ENCODE measurements at places on chromosomes 5 and 9.

- peak; percentile 67 for DNase-seq
Measured at GRCh38 chr5:172274951-172275753, 8.4 kb downstream of the UBTD2 start.

GRCh38 chr9:31744589-31744988 is 639.9 kb upstream of the ACO1 start:
- DNase-seq: no peak

GRCh38 chr5:177133853-177134696 is 502 bp downstream of the NSD1 start:
- peak; percentile 19 for DNase-seq

DNA sequence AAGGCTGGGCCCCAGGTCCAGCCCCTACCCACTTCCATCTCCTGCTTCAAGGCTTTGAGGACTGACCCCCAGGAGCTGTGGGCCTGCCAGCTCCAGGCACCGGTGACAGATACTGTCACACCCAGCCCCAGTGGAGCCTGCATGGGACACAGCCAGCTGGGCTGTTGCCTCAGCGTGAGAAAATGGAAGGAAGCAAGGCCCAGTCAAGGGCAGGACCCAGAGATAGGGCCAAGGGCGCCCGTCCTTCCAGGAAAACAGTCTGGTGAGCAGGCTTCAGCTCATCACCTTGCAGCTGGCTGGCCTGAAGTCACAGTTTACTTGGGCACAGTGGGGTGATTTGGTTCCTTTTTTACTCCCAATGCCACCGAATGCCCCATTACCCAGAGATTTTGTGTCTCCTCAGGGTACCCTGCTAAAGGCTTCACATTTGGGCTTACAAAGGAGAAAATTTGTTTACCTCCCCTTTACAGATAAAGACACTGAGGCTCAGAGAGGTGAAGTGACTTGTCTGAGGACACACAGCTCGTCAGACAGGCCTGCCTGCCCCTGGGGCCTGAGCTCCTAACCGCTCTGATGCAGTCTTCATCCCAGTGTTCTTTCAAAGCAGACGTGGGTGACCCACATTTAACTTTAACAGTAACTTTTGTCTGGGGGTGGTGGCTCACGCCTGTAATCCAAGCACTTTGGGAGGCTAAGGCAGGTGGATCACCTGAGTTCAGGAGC is 21.5 kb upstream of the WDR38 start:
- no peak for DNase-seq

GRCh38 chr9:110440172-110440571 is 102.5 kb upstream of the TXNDC8 start:
- no peak for DNase-seq

DNA sequence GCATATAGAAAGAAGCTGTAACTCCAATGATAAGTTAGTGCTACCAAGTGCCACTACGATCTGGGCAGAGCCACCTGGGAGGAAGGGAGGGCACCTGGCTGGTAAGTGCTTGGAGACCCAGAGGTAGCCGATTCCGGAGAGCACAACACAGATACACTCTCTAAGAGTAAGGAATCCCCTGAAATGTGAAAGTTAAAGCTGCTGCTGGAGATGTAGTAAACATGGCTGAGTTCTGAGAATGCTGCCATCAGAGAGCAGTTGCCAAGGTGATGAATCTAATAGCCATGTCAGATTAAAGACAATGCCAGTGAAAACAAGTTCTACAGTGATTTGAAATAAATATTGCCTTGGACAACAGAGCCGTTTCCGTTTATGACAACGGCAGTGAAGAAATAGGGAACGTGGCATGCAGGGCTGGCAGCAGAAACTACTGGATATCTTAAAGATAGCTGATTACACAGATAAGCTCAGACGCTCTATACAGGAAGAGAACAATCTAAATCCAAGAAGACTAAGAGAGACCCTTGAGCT is 561.2 kb upstream of the C9orf72 start:
- DNase-seq: no peak

DNA sequence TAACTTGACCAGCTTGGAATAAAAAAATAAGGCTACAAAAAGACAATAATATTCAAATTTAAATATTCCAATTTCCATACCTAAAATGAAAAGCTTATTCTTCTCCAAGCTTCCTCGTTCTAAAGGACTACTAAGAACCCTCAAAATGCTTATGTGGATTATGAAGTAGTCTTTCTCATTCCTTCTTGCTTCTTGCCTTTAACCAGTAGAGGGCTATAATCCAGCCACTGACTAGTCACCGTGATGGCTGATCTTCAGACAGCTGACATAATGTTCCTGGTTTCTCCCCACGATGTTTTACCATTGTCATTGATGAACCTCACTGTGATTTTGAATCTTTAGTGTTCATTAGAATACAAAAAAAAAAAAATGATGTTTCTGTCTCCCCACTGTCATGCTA is 515.3 kb downstream of the TLE1 start:
- DNase-seq: no peak

GRCh38 chr9:129007035-129007765 is 20.9 kb downstream of the SH3GLB2 start:
- DNase-seq: no peak

DNA sequence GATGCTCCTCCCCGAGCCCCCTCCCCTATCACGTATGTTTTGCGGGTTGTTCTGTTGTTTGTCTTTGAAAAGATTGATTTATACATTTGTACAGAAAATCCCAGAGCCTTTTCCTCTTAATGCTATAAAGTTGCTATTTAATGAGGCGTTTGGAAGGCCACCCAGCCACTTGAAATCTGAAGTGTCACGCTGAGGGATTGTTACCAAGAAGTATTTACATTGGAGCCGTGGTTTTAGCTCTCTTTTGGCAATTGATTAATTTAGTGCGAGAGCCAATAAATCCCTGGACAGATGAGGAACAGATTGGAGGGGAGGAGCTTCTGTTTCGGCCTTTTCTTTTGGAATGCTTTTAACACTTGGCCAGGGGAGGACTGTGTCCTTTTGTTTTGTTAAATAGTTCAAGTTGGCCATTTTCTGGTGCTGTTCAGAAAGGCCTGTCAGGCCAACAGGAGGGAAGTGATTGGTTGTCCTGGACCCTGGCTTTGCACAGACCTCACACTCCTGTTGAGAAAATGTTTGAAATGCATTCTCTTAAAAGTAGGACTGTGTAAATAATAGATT is 250.2 kb downstream of the PDZD2 start:
- DNase-seq: no peak

- no peak for DNase-seq
Measured at GRCh38 chr9:2916382-2916985, 72.6 kb upstream of the PUM3 start.

- DNase-seq: no peak
Measured at GRCh38 chr5:169015991-169016390, 284.9 kb downstream of the SLIT3 start.

DNA sequence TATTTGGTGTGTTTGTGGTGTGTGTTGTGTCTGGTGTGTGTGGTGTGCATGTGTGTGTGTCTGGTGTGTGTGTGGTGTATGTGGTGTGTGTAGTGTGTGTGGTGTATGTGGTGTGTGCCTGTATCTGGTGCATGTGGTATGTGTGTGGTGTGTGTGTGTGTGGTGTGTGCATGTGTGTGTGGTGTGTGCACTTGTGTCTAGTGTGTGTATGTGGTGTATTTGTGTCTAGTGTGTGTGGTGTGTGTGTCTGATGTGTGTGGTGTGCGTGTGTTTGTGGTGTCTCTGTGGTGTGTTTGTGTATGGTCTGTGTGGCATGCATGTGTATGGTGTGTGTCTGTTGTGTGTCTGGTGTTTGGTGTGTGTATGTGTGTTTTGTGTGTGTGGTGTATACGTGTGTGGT is 71.1 kb downstream of the CACNA1B start:
- DNase-seq: no peak

DNA sequence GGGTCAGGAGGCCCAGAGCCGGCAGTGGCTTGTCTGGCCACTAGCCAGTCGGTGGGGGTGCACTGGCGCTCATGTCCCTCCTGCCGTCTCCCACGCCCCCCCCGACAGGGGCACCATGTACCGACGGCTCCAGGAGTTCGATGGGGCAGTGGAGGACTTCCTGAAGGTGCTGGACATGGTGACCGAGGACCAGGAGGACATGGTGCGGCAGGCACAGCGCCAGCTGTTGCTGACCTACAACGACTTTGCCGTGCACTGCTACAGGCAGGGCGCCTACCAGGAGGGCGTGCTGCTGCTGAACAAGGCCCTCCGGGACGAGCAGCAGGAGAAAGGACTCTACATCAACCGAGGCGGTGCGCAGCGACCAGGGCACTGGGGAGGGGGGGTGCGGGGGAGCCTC is 8.1 kb downstream of the TTC16 start:
- DNase-seq: no peak

GRCh38 chr5:139592289-139592688 is 31.1 kb downstream of the UBE2D2 start:
- no peak for DNase-seq

GRCh38 chr9:97293207-97293721 is 14.2 kb upstream of the CCDC180 start:
- DNase-seq: no peak

DNA sequence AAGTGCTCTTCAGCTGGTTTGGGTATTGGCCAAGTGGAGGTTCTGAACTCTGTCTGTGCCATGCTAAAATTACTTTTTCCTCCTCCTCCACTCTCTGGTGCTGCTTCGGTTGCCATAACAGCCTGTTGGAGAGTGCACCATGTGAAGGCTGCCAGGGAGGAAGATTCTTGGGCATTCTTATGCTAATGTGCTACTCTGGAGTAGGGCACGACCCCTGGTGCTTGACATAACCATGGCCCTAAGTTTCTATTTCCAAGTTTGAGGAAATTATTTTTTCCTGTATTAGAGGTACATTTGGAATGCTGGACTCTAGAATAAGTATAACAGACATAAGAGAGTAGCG is 111.6 kb downstream of the ARHGAP26 start:
- DNase-seq: no peak

- no peak for DNase-seq
Measured at GRCh38 chr9:14275331-14275730, 38.6 kb downstream of the NFIB start.

GRCh38 chr9:121738411-121738810 is 87.0 kb downstream of the DAB2IP start:
- no peak for DNase-seq

DNA sequence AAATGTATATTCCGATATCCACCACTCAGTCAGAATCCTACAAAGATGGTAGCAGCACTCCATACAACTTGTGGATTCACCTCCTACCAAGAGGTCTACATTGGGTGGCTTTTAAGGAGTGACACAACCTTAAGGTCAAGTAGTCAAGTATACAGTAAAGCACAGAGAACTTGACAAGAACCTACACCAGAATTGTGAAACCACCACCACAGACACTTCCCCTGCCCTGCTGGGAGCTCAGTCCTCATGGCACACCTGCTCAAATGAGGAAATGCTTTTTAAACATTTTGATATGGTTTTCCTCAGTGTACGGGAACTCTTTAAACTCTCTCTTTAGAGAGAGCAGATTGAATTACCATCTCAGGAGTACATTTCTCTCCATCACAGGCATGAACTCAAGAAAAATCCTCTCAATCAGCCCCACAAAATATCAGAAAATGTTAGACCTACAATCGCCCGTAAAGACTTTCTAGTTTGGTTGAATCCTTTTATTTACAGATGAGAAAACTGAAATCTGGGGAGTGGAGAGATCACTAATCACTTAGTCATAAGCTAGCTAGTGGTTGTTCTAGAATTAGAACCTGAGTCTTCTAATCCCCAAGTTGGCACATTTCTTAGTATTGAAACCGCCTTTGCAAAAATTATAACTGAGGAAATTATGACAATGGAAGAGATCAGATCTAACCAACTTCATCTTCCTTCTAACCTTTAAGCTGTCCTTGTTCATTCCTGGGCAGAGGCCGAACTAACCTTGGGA is 38.5 kb upstream of the NR4A3 start:
- no peak for DNase-seq

GRCh38 chr9:21591221-21592062 is 109.3 kb upstream of the IFNE start:
- peak; percentile 50 for DNase-seq

GRCh38 chr9:113674436-113674835 is 201.7 kb upstream of the ZNF618 start:
- no peak for DNase-seq

DNA sequence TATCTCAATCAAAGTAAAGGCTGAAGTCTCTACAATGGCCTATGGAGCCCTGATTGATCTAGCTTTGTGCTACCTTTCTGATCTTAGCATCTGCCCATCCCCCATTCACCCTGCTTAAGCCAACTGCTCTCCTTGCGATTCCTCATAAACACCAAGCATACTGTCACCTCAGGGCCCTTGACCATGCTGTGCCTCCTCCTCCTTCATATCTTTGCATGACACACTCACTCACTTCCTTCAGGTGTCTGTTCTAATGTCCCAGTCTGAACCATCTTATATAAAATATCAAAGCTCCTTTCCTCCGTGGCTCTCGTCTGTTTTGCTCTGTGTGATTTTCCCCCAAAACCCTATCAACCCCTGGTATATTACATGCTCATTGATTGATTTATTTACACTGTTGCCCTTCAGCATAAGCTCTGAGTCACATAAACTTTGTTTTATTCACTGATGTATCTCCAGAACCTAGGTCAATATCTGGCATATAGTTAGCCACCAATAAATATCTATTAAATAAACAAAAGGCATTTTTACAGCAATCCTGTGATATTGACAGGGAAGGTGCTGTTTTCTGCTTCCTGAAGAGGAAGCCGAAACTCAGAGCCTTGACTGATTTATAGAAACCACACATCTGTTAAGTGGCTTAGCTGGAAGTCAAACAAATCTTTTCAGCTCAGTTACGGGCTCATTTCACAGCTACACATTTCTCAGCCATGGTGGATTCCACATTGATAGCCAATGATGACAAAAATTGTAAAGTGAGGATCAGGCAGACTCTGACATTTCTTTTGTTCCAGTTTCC is 103.6 kb downstream of the BOD1 start:
- DNase-seq: no peak

DNA sequence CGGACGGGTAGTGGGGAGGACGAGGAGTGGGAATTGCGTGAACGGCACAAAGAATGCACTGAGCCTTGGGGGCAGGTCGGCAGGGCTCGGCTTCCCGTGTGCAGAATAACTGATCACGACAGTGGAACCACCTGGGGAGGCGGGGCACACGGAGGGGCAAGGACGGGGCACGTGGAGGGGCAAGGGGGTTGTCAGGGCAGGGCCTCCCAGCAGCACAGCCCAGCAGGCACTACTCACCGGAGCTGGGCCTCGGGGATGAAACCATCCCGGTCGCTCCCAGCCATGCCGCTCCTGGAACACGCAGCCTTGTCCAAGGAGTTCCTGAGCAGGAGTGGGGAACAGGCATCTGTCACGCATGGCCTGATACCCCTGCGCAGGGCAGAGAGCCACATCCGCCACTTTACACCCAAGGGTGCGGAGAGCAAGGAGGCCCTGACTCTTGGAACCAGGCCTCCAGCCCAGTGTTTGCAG is 33.4 kb downstream of the SARDH start:
- no peak for DNase-seq

Data from stimulated activated CD4-positive, alpha-beta T cell treated with anti-CD3 and anti-CD28 coated beads, Interleukin-15, amount 100 ng/mL, for 48 hours (primary cell).